ENCODE measurements at places on chromosomes 1 and 21.
A peak's percentile ranks its signal among the peaks of the same experiment; 100 is the strongest.

GRCh38 chr1:85473390-85473789 lies 8.4 kb upstream of the DDAH1 start:
- H3K4me1 ChIP-seq = no peaks in the 10 kb centered on the region
- H3K27ac ChIP-seq = no peak overlapping the region
- H3K36me3 ChIP-seq = no peaks in the 10 kb centered on the region
- no peak overlapping the region for H3K4me3 ChIP-seq
- DNase-seq = no peak
- no peaks in the 10 kb centered on the region for H3K27me3 ChIP-seq

- DNase-seq = no peak
- H3K4me3 ChIP-seq = no peak overlapping the region
- no peaks in the 10 kb centered on the region for H3K36me3 ChIP-seq
- no peak overlapping the region for H3K27ac ChIP-seq
- H3K27me3 ChIP-seq = no peaks in the 10 kb centered on the region
These were observed 32.9 kb downstream of the IFI44 start for GRCh38 chr1:78682496-78682895.

GRCh38 chr1:4684864-4685522 lies 30.6 kb downstream of the AJAP1 start:
- no peak for DNase-seq
- no peaks in the 10 kb centered on the region for H3K27me3 ChIP-seq
- H3K36me3 ChIP-seq = no peaks in the 10 kb centered on the region
- H3K4me1 ChIP-seq = no peaks in the 10 kb centered on the region
- no peak overlapping the region for H3K27ac ChIP-seq

DNA sequence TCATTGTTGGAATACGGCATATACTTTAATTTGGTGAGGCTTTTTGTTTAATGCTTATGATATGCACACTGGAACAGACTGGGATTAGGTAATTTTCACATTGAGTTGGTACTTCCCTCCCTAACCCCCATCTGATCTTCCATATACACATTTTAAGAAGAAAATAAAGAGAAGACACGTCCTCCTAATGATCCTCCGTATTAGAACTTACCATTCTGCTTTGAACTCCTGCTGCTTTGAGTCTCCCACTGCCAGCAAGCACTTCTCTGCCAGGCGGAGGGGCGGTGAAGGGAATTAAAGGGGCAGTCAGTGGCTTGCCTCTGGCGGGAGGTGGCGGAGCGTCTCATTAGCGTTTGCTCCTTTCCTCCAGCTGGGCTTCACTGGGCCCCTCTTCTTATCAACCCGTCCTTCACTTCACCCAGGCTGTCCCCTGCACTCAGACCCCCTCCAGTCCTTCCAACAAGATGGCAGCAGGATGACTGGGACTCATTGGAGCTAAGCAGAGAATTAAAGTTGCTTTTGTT lies 433.4 kb downstream of the KIF26B start:
- peaks cover 19% of the 10 kb centered on the region for H3K27me3 ChIP-seq
- no peaks in the 10 kb centered on the region for H3K36me3 ChIP-seq
- H3K4me3 ChIP-seq = no peak overlapping the region
- DNase-seq = no peak
- no peak overlapping the region for H3K27ac ChIP-seq

GRCh38 chr1:22096463-22096862 lies 44.0 kb downstream of the CDC42 start:
- no peaks in the 10 kb centered on the region for H3K36me3 ChIP-seq
- DNase-seq = no peak
- H3K4me3 ChIP-seq = no peak overlapping the region
- no peaks in the 10 kb centered on the region for H3K4me1 ChIP-seq

DNA sequence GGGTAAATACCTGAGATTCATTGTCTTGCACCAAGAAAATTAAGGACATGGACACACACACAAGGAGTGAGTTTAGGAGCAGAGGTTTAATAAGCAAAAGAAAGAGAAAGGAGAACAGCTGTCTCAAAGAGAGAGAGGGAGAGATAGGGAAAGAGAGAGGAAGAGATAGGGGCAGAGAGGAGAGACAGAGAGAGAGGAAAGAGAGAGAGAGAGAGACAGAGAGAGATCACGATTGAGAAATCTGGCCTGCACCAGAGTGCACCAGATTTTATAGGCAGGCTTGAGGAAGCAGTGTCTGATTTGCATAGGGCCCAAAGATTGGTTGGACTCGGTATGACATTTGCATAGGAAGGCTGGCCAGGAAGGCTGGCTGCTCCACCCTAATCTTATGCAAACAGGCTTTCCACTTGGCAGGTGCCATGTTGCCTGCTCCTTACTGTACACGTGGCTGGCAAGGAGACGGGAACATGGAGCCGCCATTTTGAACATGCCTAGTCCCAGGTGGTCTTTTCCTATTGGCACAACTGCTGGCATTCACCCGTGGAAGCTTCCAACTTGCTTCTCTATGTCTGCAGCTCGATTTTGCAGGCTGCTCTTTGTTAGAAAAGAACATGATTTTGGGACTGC lies 419.9 kb downstream of the ZP4 start:
- H3K27ac ChIP-seq = no peak overlapping the region
- no peaks in the 10 kb centered on the region for H3K27me3 ChIP-seq
- no peak for DNase-seq
- no peak overlapping the region for H3K4me3 ChIP-seq

GRCh38 chr1:26784886-26785285 lies 2.9 kb upstream of the PIGV start:
- H3K27ac ChIP-seq = no peak overlapping the region
- H3K4me1 ChIP-seq = peaks cover 21% of the 10 kb centered on the region
- H3K36me3 ChIP-seq = peaks cover 7% of the 10 kb centered on the region
- H3K4me3 ChIP-seq = no peak overlapping the region
- H3K27me3 ChIP-seq = no peaks in the 10 kb centered on the region

DNA sequence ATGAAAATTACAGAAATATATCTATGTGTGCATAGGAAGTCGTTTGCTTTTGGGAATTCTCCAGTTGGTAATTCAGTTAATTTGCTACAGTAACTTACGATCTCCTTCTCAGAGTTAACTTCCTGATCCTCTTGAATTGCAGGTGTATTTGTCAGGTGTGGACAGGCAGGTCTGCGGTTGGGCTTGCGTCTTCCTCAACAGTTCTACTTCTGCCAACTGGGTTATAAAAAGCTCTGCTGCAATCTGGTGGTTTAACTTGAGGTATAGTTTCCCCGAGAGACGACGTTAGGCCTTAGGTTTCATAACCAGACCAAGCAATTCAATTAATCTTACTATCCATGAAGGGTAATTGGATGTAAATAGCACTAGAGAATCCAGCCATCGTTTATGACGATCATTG lies 88.2 kb downstream of the GABPA start:
- no peaks in the 10 kb centered on the region for H3K36me3 ChIP-seq
- no peak overlapping the region for H3K27ac ChIP-seq
- H3K4me3 ChIP-seq = no peak overlapping the region
- peaks cover 3% of the 10 kb centered on the region for H3K27me3 ChIP-seq
- H3K4me1 ChIP-seq = no peaks in the 10 kb centered on the region
- DNase-seq = no peak

DNA sequence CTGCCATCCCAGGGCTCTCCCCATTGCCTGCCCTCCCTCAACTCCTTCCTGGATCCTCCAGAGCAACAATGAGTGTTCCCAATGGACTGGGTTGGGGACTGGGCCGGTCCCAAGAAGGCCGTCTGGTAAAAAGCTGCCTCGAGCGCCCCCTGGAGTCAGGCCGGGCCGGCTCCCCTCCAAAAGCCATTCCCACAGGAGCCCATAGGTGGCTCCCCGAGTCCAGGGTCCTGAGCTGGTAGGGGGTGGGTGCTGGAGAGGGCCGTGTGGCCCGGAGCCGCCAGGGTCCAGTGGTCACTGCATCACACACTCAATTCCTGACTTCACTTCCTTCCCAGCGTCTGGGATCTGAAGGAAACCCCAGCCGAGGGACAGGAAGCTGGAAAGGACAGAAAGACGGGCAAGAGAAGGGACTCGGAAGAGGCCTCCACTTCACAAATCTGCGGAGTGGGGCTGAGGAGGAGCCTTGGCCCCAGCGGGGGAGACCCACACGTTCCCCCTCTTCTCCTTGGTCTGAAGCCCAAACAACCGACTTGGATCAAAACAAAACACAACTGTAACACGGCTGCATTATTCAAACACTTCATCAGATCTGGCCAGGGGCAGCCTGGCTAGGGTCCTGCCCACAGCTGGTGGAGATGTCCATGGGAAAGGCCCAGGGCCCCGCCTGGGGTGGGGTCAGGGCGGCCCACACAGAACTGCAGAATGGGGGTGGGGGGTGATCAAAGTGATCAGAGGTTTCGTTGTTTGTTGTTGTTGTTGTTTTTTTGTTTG lies 10.9 kb upstream of the ALDH4A1 start:
- H3K4me3 ChIP-seq = no peak overlapping the region
- no peak overlapping the region for H3K27ac ChIP-seq
- no peaks in the 10 kb centered on the region for H3K27me3 ChIP-seq
- peaks cover 8% of the 10 kb centered on the region for H3K4me1 ChIP-seq
- peak; percentile 50 for DNase-seq

GRCh38 chr1:22375601-22376000 lies 76.0 kb upstream of the ZBTB40 start:
- no peak for DNase-seq
- H3K4me3 ChIP-seq = no peak overlapping the region
- no peaks in the 10 kb centered on the region for H3K36me3 ChIP-seq
- H3K27me3 ChIP-seq = 0 out of 2 replicates have a peak, but pooled peaks cover 4% of the 10 kb centered on the region

DNA sequence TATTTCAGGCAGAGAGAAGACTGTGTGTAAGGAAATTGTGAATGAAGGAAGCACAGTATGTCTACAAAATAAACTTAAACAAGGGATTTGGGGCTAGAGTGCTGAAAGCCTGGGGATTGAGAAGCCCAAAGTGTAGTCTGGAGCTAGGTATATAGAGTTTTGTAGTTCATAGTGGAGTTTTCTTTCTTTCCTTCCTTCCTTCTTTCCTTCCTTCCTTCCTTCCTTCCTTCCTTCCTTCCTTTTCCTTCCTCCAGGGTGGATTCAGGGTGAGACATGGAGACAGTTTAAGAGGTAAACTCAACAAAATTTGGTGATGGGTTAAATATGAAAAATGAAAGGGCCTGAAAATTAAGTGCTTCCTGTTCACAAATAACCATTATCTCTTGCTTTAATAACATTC lies 757.8 kb upstream of the CXADR start:
- H3K27ac ChIP-seq = no peak overlapping the region
- no peaks in the 10 kb centered on the region for H3K27me3 ChIP-seq
- no peak for DNase-seq
- no peaks in the 10 kb centered on the region for H3K4me1 ChIP-seq

- H3K27ac ChIP-seq = no peak overlapping the region
- no peak overlapping the region for H3K4me3 ChIP-seq
- no peaks in the 10 kb centered on the region for H3K27me3 ChIP-seq
- H3K36me3 ChIP-seq = peaks cover 8% of the 10 kb centered on the region
- peaks cover 4% of the 10 kb centered on the region for H3K4me1 ChIP-seq
These were observed 9.2 kb downstream of the RPS6KA1 start for GRCh38 chr1:26538480-26539412.

GRCh38 chr1:220887520-220888416 lies 8.5 kb downstream of the HLX start:
- DNase-seq = no peak
- no peaks in the 10 kb centered on the region for H3K27me3 ChIP-seq
- H3K4me3 ChIP-seq = no peak overlapping the region
- H3K4me1 ChIP-seq = no peaks in the 10 kb centered on the region
- H3K36me3 ChIP-seq = no peaks in the 10 kb centered on the region
- H3K27ac ChIP-seq = no peak overlapping the region

- no peaks in the 10 kb centered on the region for H3K27me3 ChIP-seq
- H3K4me1 ChIP-seq = no peaks in the 10 kb centered on the region
- no peak for DNase-seq
- no peak overlapping the region for H3K27ac ChIP-seq
These were observed 31.2 kb downstream of the PCSK9 start for GRCh38 chr1:55070293-55071164.

DNA sequence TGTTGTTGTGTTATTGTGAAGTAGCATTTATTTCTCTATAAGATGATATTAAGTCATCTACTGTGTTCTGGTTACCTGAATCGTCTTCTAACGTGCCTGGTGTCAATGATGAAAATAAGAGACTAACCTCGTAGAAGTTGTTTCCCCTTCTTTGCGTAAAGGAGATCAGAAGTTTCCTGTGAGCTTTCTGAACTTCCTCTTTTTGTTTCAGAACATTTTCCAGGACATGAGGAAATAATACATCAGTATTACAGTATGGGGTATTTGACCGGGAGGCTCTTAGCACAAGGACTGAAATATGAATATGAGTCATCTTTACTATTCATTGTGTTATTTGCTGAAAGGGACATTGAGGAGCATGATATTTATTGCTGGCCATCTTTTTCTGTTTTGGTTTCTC lies 1.3 kb downstream of the ST6GALNAC3 start:
- peaks cover 14% of the 10 kb centered on the region for H3K4me1 ChIP-seq
- no peaks in the 10 kb centered on the region for H3K36me3 ChIP-seq
- no peak overlapping the region for H3K4me3 ChIP-seq
- no peaks in the 10 kb centered on the region for H3K27me3 ChIP-seq
- H3K27ac ChIP-seq = no peak overlapping the region

DNA sequence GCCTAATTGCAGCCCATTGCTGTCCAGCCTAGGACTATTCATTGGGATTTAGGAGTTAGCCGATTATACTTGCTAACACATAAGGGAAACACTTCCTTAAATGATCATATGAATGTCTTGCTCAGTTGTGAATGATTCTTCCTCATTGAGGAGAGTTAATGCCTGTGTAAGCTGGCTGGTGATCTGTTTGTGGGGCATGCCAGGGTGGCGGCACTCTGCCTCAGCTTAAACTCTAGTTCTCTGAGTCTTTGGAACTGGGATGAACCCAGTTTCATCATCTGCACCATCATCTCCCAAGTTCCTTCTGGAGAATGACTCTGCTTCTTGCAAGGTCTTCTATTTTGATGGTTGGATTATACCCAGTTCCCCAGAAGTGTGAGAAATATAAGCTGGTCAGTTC lies 23.9 kb upstream of the SLAMF6 start:
- no peak overlapping the region for H3K27ac ChIP-seq
- no peak for DNase-seq
- no peaks in the 10 kb centered on the region for H3K36me3 ChIP-seq

DNA sequence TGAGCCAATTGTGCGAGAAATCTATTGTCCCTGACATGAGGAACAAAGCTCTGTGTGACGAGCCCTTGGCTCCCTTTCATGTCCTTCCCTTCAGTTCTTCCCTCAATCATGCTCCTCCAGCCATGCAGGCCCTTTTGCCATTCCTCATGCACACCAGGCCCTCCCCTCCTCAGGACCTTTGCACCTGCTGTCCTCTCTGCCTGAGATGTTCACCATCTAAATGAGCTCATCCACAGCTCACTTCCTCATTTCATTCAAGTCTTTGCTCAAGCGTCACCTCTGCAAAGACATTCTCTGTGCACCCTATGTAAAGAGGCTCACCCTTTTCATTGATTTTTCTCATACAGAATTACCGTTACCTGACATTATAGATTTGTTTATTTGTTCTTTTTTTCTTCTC lies 43.7 kb downstream of the C8B start:
- no peak overlapping the region for H3K4me3 ChIP-seq
- H3K27ac ChIP-seq = no peak overlapping the region
- peaks cover 8% of the 10 kb centered on the region for H3K27me3 ChIP-seq
- no peaks in the 10 kb centered on the region for H3K36me3 ChIP-seq
- H3K4me1 ChIP-seq = no peaks in the 10 kb centered on the region
- DNase-seq = no peak

GRCh38 chr1:154859151-154859785 lies 10.8 kb downstream of the KCNN3 start:
- H3K27me3 ChIP-seq = no peaks in the 10 kb centered on the region
- DNase-seq = no peak
- no peak overlapping the region for H3K27ac ChIP-seq
- H3K36me3 ChIP-seq = no peaks in the 10 kb centered on the region
- no peak overlapping the region for H3K4me3 ChIP-seq
